ENCODE measurements at places on chromosomes 11 and 22.

GRCh38 chr11:18612394-18612793, 12.8 kb downstream of the MISFA start:
- no peak for DNase-seq

DNA sequence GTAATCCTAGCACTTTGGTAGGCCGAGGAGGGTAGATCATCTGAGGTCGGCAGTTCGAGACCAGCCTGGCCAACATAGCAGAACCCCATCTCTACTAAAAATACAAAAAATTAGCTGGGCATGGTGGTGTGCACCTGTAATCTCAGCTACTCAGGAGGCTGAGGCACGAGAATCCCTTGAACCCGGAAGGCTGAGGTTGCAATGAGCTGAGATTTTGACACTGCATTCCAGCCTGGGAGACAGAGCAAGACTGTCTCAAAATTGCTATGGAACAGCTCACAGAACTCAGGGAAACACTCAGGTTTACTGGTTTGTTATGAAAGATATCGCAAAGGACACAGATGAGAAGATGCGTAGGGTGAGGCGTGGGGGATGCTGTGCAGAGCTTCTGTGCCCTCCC, 2.7 kb downstream of the FAM118A start:
- DNase-seq = no peak

GRCh38 chr11:96367342-96367741, 22.4 kb downstream of the CCDC82 start:
- DNase-seq = no peak

DNA sequence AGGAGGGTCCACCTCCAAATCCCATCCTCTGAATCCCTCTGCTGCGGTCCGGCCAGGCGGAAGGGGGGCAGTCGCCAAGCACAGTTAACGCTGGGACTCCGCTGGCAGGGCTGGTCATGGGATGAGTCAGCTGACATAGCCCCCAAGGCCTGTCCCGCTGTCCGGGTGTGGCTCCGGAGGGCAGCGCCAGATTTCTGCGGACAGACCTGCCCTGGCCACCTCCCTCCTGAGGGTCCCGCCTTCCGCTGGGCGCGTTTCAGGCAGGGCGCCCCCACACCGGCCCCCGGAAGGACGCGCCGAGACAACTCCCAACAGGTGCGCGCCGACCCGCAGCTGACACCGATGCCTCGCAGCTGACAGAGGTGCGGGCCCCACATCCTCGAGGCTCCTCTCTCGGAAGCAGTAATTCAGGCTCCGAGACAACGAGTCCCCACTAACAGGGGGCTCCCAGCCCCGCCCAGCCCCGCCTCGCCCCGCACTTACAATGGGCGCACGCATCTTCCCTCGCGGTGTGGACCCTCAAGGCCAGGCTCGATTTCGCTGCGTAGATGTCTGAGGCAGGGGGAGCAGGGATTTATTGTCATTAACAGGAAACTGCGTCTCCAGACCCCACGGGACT, 607 bp downstream of the PLAAT3 start:
- no peak for DNase-seq

- DNase-seq = no peak
Observed at GRCh38 chr11:128546916-128547315, 40.4 kb downstream of the ETS1 start.

- no peak for DNase-seq
Observed at GRCh38 chr22:28819253-28820096, 19.1 kb upstream of the XBP1 start.

GRCh38 chr11:109838026-109838425, 255.2 kb upstream of the ZC3H12C start:
- no peak for DNase-seq

DNA sequence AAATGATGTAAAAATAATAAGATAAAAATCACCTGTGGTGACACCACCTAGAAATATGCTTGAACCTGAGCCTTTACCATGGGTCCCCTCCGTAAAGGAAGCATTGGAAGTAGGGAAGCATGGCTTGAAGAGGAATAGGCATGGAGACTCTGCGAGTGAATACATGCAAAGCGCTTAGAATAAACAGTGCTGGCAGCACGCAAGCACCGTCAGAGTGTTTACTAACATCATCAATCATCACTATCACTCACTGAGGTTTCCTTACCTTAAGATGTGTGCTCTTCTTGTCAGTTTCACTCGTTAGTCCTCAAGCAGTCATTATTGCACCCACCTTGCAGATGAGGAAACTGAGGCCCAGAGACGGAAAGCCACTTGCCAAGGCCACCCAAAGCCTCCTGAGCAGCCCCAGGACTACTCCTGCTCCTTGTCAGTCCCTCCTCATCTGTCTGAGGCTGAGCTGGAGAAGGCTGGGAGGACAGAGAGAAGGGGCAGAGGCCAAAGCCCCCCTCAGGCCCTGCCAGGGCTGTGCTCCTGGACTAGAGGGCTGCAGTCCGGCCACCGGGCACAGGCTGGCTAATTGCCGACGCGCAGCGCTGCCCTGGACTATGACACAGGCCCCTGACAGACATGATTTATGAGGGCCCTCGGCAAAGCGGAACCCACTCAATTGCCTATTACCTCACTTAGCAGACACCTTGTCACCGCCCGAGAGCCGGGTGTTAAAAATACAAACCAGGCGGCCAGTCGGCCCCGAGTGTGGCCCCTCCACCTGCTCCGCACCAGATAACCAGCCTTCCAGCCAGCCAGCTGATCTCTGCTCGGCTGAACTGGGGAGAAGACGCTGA, 168.9 kb downstream of the MN1 start:
- no peak for DNase-seq

DNA sequence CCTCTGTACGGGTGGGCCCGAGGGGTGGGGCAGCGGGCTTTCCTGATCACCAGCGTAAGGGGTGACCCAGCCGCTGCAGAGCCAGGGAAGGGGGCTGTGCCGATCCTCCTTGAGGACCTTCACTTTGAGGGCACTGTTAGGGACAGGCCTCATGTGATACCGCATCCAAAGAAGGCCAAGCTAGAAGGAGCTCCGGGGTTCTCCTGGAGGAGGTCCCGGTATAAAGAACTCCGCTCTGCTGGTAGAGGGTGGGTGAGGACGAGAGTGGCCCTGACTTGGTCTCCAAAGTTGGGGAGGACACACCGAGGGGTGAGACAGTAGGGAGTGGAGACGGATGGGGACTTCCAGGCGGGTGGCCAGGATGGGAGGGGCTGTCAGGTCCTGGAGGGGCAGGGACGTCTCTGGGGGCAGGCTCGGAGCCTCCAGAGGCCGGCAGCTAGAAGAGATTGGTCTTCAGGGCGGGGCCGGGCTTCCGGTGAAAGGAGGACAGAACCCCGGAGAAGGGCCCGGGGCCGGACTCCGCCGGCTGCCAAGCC, 4.6 kb downstream of the PHOX2A start:
- DNase-seq = no peak

- no peak for DNase-seq
Observed at GRCh38 chr22:27794226-27794625, 7.3 kb downstream of the MN1 start.

DNA sequence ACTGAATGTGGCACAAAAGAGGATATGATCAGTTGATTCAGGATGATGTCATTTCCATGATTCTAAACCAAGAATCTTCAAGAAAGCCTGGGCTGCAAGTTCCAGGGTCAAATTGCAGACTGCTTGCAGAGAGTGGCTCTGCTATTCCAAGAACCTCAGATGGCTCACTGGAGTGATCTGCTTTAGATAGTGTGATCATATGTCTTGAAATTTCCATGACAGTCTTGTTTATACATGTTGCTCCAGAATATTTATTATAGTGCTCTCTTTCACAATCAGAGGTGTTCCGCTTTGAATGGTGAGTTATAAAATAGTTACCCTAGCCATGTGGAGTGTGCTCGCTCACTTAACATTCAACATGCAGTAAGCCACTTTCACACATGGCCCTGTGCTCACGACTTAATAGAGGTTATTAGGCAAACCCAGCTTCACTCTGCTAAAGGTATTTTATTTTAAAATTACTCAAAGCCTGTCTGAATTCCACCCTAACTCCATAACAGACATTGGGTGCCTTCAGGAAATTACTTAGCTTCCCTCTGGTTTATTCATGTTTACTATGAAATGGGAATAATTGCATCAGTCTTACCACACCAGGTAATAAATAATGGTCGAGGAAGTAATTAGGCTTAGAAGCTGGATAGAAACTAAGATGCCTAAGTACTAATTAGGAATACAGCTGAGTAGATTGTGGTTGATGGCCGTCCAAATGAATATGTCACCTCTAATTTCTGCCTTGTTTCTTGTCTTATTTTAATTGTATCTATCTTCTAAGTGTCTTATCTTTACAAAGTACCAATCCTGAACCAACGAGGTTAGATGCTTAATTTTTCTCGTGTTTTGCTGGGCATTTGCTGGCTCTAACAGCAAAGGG, 187.9 kb downstream of the ETS1 start:
- peak; percentile 54 for DNase-seq

DNA sequence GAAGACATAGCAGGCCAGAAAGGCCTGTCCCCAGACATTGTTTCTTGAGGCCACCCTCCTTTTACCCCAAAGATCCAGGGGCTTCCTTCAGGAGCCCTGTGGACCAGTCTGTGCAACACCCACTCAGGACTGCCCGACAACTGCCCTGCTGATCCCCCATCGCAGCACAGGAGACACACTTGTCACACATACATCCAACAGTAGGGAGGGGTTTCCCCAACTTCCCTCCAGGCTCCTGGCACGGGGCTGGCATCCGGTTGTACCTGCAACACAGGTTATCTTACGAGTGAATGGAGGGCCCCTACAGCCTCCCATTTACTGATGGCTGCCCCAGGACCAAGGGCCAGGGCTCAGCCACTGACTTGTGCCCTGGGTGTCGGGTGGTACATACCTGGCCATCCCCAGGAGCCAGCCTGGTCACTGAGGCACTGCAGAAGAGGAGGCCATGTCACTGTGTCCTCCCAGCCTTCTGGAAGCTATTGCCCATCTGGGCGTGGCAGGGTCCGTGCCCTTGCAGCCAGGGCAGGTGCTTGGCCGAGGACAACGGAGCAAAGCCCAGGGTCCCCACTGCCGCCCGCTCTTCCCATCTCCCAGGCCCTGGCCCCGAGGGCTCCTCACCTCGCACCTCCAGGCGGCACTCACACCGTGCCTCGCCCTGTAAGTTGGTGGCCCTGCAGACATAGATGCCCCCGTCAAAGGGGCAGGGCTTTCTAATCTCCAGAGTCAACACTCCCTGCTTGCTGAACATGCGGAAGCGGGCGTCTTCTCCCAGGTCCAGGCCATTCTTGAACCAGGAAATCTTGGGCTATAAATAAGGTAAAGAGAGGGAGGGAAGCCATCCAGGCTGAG, 20.8 kb downstream of the MYBPC3 start:
- DNase-seq = no peak

DNA sequence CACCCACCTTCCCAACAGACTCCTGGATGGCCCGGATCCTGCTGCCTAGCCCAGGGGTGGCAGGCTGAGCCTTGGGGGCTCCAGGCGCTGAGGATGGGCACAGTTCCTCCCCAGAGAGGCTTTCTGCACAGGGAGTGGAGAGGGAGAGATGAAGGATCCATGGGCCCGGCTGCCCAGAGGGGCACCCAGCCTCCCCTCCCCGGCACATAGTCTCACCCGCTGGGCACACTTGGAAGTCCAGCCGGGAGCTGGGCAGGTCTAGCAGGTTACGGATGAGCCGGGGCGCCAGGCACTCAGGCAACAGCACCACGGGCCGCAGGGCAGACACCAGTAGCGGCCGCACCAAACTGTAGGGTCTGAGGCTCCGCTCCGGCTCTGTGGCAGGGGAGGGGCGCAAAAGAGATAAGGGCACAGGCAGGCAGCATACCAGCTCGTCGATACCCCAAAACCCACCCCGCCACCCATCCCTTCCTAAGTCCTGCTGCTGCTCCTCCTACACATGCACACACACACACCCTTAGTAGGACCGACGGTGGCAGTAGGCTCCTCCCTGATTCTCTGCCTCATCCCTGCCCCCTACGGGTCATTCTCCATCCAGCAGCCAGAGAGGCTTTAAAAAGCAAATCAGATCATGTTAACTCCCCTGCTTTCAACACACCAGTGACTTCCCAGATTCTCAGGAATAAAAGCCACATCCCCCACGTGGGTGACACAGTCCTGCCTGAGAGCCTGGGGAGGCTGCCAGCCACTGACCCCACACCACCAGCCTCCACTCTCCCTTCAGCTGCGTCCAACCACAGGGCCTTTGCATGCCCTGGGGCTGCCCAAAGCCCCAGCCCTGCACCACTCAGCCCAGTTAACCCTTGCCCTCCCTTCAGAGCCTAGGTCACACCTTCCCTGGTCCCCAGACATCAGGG, 6.5 kb upstream of the MFNG start:
- DNase-seq = peak; percentile 38

DNA sequence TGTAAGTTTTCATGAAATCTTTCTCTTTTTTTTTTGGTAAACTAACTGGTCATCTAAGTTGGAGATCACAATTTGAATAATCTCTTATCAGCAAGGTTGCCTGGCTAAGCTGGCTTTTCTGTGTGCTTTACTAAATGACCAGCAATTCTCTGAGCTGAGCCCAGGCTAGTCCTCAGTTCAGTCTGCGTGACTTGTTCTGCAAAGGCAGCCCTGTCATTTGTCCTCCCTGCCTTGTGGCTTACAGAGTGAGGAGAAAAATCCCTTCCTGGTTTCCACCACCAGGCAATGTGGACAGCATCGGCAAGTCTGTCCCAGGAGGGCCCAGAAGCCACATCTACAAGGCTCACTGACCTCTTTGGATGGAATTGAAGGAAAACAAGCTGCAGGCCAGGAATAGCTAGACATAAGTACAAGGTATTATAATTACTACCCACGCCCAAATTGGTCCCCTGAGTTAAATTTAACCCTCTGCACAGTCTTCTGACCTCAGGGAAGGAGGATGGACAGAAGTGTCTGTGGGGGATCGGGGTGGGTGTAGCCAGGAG, 108.6 kb downstream of the SCN3B start:
- DNase-seq = no peak

DNA sequence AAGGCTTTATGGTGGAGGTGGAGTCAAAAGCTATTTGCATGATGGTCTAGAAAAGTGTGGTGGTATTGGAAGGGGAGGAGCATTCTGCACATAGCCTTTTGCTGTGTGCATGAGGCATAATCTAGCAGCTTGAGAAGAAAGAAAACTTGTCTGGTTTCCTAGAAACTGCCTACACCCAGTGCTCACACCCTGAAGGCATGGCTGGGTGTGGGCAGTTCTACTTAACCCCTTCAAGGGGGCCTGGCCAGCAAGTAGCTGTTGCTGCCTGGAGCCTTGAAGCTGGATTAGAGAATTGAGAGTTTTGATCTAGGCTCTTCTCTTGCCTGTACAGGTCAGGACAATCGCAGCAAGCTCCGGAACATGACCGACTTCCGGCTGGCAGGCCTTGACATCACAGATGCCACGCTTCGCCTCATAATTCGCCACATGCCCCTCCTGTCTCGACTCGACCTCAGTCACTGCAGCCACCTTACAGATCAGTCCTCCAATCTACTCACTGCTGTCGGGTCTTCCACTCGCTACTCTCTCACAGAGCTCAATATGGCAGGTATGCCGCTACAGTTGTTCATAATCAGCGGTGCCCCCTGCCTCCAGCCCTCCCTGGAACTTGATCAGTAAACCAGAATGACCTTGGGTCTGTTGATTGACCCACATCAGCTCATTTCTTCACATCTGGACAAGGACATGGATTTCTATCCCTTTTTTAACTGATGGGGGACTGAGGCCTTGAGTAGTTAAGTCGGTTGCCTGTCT, 12.2 kb upstream of the GRK2 start:
- DNase-seq = no peak

GRCh38 chr11:13338427-13339069, 61.0 kb downstream of the BMAL1 start:
- DNase-seq = peak; percentile 76
